ENCODE measurements at places on chromosomes 13 and 19.

- no peak for DNase-seq
These were observed 344.7 kb downstream of the KLF5 start for GRCh38 chr13:73403355-73404120.

- peak; percentile 91 for DNase-seq
These were observed 1.2 kb upstream of the EEF2 start for GRCh38 chr19:3986260-3987041.

GRCh38 chr13:112468069-112468468 is 91.9 kb downstream of the SPACA7 start:
- DNase-seq: no peak

DNA sequence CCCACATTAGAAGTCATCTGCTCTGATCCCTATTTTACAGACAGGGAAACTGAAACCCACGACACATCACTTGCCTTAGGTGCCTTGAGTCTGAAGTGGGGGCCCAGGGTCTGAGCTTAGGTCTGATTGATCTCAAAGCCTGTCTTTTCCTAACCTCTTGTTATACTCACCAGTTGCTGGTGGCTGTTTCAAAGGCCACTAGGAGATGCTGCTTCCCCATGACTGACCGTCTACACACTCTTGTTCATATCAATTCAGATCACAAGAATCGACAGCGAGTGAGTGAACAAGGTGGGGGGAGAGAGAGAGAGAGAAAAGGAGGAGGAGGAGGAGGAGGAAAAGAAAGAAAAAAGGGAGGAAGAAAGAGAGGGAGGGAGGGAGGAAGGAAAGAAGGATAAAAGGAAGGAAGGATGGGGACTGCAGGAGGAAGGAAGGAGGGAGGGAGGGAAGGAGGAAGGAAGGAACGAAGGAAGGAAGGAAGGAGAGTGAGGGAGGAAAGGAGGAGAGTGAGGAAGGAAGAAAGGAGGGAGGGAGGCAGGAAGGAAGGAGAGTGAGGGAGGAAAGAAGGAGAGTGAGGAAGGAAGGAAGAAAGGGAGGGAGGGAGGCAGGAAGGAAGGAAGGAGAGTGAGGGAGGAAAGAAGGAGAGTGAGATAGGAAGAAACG is 3.3 kb downstream of the OR10H1 start:
- DNase-seq: peak; percentile 36

DNA sequence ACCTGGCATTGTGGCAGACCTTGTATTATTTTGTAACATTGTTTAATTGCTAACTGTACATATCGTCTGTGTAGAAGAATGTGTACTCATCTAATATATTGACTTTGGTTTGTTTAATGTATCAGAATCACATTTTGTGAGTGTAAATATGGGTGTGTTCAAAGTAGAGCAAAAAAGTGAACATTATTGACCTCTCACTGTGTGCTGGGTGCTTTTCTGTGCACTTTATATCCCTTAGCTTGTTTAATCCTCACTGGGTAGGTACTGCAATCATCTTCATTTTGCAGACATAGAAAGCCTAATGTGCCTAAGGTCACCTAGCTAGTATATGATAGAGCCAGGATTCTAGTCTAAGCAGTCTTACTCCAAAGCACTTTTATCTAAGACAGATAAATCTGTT is 245.1 kb downstream of the MAB21L1 start:
- no peak for DNase-seq

GRCh38 chr13:33127009-33127551 is 110.9 kb downstream of the KL start:
- no peak for DNase-seq

DNA sequence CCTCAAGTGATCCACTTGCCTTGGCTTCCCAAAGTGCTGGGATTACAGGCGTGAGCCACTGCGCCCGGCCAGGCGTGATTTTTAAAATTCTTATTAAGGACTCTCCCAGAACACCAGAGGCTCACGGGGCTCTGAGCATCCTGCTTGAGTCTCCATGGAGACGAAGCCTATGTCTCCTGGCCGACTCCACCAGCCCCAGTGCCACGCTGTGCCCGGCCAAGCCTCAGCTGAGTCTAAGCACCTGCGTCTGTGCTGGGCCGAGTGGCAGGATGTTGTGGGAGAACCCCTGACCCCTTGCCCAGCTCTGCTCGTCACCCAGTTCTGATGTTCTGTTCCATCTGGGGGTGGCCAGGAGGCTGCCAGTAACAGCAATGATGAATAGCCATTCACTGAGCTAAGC is 3.9 kb upstream of the CELF5 start:
- no peak for DNase-seq

GRCh38 chr13:26660766-26661165 is 99.8 kb downstream of the GPR12 start:
- no peak for DNase-seq

- no peak for DNase-seq
These were observed 22.9 kb downstream of the SLC7A1 start for GRCh38 chr13:29572575-29572974.

DNA sequence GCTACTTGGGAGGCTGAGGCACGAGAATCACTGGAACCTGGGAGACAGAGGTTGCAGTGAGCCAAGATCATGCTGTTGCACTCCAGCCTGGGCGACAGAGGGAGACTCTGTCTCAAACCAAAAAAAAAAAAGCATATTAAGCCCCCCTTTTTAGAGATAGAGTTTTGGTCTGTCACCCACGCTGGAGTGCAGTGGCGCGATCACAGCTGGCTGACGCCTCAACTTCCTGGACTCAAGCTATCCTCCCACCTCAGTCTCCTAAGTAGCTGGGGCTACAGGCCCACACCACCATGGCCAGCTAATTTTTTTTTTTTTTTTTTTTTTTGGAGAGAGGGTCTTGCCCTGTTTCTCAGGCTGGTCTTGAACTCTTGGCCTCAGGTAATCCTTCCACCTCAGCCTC is 34.2 kb upstream of the MAP3K10 start:
- DNase-seq: no peak

DNA sequence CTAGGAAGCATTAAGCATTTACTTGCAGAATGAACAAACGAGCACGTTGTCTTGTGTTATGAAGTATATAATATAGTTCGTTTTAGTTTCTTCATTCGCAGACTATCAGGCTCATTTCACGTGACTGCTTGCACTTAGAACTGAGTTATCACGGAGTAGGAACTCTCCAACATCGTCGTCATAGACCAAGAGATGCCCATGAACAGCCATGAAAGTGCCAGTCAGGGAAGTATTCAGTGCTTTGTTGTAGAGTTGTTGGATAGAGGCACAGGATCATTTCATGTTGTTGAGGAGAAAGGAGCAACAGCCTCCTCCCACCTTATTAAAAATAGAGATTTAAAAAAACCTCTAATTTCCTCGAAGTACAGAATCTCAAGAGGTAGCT is 977 bp upstream of the IL17D start:
- no peak for DNase-seq

DNA sequence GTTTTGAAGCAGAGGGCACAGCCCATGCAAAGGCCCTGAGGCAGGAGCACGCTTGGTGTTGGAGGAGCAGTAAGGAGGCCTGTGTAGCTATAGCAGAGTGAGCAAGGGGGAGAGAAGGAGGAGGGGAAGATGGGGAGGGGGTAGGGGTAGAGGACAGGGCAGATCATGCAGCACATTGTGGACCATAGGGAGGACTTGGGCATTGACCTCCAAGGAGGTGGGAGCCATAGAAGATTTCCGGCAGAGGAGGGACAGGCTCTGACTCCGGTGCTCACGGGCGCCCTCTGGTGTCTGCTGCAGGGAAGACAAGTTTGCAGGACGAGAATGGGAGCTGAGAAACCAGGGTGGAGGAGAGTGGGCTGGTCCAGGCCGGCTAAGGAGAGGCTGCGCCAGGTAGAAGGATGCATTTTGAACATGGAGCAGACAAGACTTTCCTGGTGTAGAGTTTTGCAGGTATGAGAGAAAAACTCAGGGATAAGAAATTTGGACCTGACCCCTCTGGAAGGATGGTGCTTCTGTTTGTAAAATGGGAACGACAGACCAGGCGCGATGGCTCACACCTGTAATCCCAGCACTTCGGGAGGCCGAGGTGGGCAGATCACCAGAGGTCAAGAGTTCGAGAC is 13.7 kb upstream of the CREB3L3 start:
- DNase-seq: peak; percentile 64

DNA sequence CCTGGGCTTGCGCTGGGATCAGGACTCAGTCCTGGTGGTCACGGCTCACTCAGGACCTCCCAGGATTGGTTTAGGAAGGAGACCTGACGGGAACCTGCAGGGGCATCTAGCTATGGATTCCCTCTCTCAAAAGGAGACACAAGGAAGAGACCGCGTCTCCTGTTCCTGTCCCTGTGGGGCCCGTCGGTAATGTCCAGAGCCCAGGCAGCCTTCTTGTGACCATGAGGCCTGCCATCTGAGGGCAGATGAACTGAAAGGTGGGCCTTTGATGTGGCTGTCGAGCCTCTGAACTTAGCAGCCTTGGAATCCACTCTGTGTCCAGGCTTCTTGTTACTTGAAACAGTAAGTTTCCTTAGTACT is 31.5 kb upstream of the MIER2 start:
- no peak for DNase-seq

GRCh38 chr19:18764591-18765051 is 26.5 kb downstream of the COMP start:
- peak; percentile 47 for DNase-seq

GRCh38 chr13:34025746-34026145 is 207.8 kb downstream of the RFC3 start:
- no peak for DNase-seq

DNA sequence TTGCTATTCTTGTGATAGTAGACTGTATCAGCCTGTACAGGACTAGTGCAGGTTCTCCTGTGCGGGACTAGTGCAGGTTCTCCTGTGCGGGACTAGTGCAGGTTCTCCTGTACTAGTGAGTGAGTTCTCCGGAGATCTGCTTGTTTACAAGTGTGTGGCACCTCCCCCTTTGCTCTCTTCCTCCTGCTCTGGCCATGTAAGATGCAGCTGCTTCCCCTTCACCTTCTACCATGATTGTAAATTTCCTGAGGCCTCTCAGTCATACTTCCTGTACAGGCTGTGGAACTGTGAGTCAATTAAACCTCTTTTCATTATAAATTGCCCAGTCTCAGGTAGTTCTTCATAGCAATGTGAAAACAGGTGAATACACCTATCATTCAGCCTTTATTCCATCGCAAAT is 289.6 kb downstream of the TEX29 start:
- DNase-seq: no peak

GRCh38 chr13:73767191-73767741 is 366.9 kb downstream of the KLF12 start:
- no peak for DNase-seq

GRCh38 chr13:94249512-94249911 is 230.0 kb downstream of the DCT start:
- DNase-seq: no peak

GRCh38 chr13:110976785-110977184 is 61.9 kb upstream of the ANKRD10 start:
- DNase-seq: peak; percentile 52

DNA sequence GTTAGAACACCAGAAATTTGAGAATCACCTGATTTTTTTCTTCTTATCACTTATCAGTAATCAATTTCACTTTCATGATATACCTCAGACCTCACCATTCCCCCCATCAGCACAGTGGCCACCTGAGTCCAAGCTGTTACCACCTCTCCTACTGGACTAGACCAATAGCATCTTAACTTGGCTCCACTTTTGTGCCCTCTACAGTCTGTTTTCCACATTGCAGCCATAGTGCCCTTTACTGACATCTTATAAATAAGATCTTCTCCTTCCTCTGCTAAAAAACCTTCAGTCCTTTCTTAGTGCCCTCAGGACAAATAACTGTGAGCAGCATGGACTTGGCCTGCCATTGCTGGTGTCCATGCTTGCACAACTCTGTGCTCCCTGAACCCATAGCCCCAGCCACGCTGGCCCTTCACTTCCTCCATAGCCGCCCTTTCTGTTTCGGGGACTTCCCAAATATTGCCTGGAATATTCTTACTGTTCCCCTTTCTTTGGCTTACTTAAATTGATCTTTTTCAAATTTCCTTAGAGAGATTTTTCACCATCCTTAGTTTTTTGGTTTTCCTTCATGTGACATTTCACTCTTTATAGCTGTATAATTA is 380.8 kb downstream of the LMO7 start:
- peak; percentile 5 for DNase-seq

- no peak for DNase-seq
These were observed 37.1 kb upstream of the TFDP1 start for GRCh38 chr13:113547238-113547971.

DNA sequence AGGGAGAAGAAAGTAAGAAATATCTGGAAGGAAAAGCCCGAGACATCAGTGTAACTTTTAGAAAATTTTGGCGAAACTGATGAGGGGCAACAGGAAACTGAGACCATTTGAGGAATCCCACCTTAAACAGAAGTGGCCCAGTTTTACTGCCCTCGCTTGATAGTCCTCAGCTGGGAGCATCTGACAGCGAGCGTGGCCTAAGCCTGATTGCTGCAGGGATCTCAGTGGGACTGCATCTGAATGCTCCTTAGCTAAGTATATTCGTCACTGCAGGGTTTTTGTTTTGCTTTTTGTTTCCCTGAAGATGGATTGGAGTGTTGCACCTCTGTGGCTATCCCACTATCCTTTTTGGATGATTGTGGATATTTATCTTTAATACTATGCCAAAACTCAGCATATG is 262.7 kb upstream of the KLHL1 start:
- no peak for DNase-seq

All from MV-4-11 (cell line).